ENCODE measurements at places on chromosomes 1 and 21.

DNA sequence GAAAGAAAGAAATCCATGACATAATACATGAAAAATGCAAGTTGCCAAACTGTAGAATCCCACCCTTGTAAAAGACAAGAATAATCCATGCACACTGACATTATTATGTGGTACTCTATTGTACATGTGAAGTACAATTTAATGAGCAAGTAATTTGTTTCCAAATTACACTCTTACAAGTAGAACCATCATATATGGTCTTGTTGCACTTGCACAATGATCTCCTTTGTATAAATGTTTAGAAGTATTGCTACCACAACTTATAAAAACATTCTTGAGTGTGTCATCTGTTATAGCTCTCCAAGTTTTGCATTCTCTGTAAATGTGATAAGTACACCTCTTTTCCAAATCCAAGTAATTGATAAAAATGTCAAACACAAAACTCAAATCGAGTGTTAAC, 29.1 kb upstream of the ZNF281 start:
- no peak for DNase-seq

- no peak for DNase-seq
Measured at GRCh38 chr1:181015251-181015615, 7.4 kb downstream of the STX6 start.

GRCh38 chr1:64246294-64246917, 43.0 kb downstream of the UBE2U start:
- no peak for DNase-seq

- no peak for DNase-seq
Measured at GRCh38 chr1:115105831-115106230, 16.5 kb upstream of the TSPAN2 start.

- no peak for DNase-seq
Measured at GRCh38 chr1:19597496-19598309, 46.4 kb upstream of the NBL1 start.

- DNase-seq, result no peak
Measured at GRCh38 chr1:87051965-87052364, 137.5 kb downstream of the HS2ST1 start.

DNA sequence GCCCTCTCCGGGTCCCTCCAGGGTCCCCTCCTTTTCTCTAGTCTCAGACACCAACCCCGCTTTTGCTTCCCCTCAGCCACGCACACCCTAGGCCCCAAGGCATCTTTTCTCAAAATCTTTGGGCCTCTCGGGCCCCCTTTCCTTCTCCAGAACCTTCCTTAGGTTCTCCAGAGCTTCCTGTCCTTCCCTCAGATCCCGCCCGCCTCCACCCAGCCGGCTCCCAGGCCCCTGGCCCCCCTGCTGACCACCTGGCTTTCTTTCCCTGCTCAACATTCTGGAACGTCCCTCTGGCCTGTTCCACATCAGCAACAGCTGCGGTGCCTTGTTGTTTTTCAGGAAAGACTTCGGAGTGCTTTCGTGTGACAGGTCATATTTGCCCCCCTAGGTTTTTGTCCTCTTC, 1.2 kb downstream of the ZDHHC18 start:
- no peak for DNase-seq

Measured in GM04504 (cell line).